ENCODE measurements at places on chromosomes 7 and 10.

- DNase-seq = no peak
These were observed 15.8 kb upstream of the EEPD1 start for GRCh38 chr7:36137258-36137657.

- no peak for DNase-seq
These were observed 85.7 kb downstream of the DIP2C start for GRCh38 chr10:603745-604144.

- DNase-seq = no peak
These were observed 692.3 kb upstream of the GALNT17 start for GRCh38 chr7:70439651-70440050.

GRCh38 chr10:16799621-16800020, 17.6 kb downstream of the RSU1 start:
- no peak for DNase-seq

DNA sequence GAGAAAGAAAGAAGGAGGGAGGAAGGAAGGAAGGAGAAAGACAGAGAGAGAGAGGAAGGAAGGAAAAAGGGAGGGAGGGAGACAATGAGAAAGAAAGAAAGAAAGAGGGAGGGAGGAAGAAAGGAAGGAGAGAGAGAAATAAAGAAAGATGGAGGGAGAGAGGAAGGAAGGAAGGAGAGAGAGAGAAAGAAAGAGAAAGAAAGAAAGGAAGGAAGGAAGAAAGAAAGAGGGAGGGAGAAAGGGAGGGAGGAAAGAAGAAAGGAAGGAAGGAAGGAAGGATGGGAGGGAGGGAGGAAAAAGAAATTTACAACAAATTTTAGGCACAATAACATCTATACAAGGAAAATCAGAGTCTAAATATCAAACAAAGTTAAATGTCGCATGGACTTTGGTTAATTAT, 332.6 kb upstream of the KLF6 start:
- DNase-seq = no peak

DNA sequence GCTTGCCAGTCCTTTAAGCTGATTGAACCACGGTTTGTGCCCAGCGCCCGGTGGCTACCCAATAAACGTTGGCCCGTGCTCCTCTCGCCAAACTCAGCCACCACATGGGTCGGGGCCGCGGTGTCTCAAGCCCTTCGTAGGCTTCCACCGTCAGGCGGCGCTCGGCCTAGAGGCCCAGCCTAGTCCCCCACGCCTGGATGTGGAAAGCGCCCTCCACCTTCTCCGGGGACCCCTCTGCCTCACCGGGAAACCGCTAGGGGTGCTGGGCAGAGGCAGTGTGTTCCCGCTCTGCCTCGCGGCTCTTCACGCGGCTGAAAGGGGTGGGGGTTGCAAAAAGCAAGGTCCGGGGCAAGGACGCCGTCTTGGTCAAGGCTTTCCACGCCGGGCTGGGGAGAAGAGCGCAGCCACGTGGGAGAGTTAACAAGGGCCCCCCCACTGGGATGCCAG, 29.8 kb downstream of the LEP start:
- no peak for DNase-seq

GRCh38 chr10:79029478-79030390, 39.0 kb upstream of the ZMIZ1 start:
- DNase-seq = no peak

DNA sequence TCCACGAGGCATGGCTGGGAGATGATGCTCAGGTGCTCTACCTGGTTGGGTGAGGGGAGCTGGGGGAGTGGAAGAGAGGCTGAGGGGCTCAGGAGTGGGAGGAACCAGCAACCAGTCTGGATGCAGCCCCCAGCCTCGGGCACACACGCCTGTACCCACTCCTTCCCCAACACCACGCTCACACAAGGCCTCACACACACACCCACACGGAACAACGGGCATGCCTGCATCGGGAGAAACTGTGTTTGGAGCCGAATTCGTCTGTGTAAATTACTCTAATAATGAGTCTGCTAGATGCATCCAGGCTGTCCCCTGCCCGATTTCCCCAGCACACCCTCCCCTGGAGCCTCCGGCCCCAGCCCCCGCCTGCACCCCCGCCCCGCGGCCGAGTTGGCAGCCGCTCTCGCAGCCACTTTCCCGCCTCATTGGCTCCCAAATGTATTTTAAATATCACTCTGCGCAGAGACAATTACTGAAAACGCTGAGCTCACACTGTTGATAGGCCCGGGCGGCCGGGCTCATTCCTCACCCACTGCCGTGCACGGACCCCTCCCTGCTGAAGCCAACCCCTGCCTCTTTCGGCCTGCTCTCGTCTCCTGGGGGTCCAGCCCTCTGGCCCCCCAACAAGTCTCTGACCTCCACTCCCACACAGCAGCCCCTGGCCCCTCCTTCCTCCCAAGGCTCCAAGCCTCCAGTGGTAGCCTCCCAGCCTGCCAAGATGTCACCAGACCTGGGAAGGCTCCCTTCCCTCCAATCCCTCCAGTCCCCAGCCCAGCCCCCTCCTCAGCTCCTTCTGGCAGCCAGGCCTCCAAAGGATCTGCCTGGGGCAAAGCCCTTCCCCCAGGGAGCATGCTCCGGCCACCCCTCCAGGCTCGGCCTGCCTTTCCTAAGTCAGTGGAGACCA, 11.1 kb downstream of the H2BK1 start:
- DNase-seq = no peak

DNA sequence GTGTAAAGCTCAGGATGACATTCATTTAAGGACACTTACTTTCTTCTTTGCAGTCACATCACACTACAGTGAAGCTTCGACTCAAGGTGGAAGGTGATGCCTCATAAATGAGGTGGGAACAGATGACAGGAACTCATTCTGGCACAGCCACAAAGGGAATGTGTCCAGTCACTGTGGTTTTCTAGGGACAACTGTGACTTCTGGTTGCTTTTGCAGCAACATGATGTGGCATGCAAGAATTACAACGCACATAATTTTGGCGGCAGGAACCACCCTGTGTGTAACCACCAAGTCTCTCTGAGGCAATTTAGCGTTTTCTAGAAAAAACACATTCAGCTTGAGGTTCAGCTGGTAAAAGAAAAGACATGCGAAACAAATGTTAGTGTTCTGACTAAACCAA, 32.0 kb upstream of the FERD3L start:
- DNase-seq = no peak

DNA sequence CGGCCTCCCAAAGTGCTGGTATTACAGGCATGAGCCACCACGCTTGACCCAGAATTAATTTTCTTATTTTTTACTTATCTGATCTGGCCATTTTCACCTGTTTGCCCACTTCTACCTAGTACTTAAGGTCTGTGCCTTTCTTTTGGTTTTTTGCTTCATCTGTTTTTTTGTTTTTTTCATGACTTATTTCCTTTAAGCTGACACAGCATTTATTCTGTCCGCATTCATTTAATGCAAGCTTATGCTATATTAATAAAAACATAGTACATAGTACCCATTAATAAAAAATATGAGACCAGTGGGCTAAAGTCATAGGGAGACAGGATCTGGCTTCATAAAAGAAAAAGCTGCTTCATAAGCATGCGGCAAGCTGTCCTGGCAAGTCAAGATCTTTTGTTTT, 205.4 kb downstream of the ZEB1 start:
- no peak for DNase-seq

- DNase-seq = no peak
These were observed 632.5 kb upstream of the ANKRD30A start for GRCh38 chr10:36492590-36493515.

DNA sequence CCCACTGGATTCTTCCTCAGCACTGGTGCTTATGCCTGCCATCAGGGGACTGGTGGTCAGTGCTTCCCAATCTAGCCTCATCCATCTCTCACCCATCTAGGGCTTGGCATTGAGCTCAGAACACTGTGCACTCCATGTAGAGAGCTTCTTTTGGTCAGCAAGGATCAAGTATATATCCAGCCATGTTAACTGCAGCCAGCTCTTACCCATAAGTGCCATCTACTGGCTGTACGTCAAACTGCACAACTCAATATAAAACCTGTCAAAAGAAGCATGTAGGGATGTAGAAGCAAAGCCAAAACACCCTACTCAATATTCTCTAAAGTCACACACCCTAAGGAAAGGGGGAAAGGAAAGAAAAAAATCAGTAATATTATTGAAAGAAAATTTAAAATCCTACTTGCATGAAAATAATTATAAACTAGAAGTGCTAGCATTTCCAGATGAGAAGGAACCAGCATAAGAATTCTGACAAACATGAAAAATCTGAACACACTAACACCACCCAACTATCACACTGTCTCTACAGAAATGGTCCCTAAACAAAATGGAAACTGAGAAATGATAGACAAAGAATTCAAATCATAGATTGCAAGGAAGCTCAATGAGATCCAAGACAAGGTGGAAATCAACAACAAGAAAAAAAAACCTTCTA, 531.1 kb upstream of the STEAP1 start:
- DNase-seq = no peak

DNA sequence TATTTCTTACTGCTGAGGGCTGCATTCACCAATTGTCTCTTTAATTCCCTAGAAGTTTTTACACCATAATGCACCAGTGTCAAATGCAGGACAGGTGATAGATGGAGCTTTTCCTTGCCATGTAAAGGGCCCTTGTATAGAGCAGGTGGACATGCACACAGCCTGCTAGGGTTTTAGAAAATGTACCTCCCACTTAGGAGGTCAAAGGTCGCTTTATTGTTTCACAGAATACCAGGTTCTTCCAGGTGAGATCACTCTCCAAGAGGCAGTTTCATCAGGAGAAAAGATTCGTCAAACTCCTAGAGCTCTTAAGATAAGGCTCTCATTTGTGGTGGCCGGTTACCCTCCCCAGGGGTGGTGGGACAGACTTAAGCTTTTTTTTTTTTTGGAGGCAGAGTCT, 215.8 kb downstream of the PHTF2 start:
- no peak for DNase-seq

- no peak for DNase-seq
These were observed 188.9 kb downstream of the SKIDA1 start for GRCh38 chr10:21336476-21337170.

DNA sequence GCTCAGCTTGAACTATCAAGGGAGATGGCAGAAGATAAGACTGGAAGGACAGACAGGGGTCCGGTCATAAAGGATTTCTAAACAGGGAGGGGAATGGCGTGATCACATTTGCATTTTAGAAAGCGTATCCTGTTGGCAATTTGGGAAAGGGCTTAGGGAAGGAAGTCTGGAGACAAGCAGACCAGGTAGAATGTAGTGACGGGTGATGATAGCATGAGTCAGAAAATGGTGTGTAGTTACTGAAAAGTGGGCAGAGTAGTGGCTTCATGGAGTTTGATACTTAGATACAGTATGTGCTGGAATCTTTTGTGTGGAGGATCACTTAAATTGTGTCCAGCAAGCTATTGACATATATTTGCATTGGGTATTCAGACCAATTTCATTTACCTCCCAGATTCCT, 61.2 kb downstream of the LRGUK start:
- DNase-seq = no peak

- no peak for DNase-seq
These were observed 33.4 kb downstream of the CPXM2 start for GRCh38 chr10:123858077-123858681.

- DNase-seq = no peak
These were observed 124.0 kb downstream of the DKK1 start for GRCh38 chr10:52438119-52438518.

DNA sequence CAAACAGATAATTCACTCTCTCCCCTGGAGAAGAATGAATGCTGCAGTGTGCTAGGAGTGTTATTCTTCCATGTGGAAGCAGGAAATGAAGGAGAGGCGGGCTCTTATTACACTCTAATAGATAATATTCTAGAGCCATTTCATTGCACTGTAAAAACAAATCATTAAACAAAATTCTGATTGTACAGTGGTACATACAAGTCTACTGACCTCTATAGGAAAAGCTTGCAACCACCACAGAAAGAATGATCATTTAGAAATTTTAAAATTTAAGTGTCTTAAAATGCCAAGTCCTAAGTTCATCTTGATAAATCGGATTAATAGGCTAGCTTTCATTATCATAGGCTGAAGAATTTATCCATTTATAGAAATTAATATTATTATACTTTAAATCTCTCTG, 960.3 kb upstream of the LRRN3 start:
- DNase-seq = no peak

GRCh38 chr7:16295558-16295957, 125.8 kb downstream of the CRPPA start:
- no peak for DNase-seq

DNA sequence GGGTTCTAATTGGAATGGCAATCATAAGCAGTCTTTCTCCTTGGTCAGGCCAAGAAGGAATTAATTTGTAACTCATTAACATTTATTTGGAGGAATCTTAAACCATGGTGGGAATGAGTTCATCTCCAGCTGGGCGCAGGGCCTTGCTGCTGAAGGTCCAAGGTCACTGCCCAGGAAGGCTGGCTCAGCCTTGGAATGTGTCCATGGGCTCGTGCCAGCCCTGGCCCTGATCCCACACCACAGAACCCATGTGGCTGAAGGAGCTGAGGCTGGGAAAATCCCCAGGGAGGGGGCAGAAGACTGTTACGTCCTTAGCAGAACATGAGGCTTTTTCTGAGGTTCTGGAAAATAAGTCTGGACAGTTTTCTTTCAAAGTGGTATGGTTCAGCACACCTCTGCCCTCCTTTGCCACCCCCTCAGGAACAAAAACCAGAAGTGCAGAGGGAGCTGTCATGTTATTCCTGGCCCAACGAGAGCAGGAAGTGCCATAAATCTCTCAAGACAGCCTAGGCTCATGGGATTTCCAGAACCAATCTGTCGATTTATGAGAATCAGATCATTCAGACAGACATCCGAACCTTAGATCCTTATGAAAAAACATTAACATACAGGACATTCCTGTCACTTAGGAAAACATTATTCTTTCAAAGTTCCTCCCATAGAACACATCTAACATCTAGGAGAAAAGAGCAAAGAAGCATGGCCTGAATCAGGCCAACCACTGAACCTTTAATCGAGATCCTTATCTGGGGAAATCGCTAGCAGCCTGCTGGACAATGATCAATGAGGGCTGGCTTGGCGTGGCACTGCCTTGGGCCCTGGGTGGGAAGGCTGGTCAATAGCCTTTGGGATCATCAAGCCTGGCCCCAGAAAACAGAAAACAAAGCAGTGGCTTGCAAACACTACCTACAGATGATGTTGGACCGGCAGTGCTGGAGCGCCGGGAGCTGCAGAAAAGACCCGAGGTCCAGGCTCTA, 134.3 kb downstream of the TAX1BP1 start:
- DNase-seq = no peak

DNA sequence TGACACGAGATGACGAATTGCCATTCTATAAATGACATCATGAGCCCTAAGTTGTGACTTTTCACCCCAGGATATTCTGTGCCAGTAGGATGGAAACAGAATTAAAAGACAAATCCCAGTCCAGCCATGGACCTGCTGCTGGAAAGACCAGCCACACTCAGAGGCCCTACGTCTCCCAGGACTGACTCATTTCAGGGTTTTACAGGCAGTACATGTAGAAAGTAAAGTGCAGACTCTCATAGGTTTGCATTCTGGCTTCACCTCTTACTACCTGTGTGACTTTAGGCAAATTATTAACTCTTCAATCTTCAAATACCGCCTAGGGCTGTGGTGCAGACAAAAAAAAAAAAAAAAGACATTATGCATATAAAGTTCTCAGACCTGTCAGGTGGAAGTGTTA, 188.8 kb downstream of the NEBL start:
- DNase-seq = no peak

GRCh38 chr10:57593983-57594573, 673.6 kb downstream of the IPMK start:
- no peak for DNase-seq

Measured in central memory CD4-positive, alpha-beta T cell (primary cell).